ENCODE measurements at places on chromosomes 3 and 15.

DNA sequence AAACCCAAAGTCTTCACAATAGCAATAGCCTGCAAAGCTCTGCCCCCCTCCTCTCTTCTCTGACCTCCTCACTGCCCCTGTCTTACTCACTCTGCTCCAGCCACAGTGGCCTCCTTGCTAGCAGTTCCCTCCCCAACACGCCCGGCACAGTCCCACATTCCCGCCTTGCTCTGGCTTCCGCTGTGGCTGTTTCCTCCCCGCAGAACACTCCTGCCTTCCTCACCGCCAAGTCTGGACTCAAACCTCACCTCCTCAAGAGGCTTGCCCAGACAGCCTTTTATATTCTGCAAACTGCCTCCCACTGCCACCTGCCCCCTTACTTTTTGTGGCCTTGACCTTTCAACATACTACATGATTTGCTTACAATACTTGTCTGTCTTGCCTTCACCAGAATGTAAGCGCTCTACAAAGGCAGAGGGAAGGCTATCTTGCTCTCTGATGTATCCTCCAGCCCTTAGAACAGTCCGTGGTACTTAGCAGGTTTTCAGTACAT lies 406 bp upstream of the MPI start:
- no peak for DNase-seq

GRCh38 chr3:1723726-1724125 lies 374.9 kb upstream of the CNTN4 start:
- no peak for DNase-seq

- DNase-seq: no peak
Observed at GRCh38 chr15:62653122-62653521, 389.4 kb upstream of the TPM1 start.

DNA sequence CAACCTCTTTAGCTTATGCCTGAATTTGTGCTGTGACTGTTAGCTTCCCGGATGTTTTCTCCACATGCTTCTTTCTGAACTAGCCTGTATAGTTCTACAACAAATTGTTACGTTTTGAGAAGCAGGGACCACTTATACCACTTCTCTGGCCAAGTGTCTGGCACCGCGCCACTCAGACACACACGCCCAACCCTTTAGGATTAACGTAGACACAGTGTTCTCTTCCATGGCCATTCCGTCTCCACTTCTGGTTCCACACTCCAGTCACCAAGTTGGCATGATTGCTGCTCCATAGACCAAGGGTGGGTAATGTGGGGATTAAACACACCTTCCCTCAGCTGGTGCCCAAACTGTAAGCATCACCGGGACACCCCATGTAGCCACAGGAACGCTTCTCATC lies 755 bp upstream of the TMEM108 start:
- DNase-seq: no peak

DNA sequence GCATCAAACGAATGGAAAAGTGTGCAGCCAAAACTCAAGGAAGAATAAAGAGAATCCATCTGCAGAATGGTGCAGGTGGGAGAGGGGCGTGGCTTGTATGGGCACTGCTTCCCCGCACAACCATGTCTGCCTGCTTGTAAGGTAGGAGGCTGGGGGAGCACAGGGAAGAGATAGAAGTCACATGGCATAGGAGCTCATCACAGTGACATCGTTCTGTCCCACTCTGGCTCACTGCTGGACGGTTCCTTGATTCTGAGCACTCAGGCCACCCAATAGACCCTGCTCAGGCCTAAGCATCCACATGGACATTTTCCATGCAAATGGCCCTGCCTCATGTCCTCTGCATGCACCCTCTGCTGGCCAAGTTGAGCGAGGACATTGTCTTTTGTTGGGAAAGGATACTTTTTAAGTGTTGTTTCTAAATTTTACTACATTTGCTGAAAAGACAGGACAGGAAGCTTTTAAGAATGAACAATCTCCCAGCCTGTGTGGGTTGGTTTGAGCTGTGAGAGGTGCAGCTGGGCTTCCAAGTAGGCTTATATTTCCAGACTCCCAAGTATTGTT lies 3.1 kb downstream of the MYLK start:
- peak; percentile 8 for DNase-seq

DNA sequence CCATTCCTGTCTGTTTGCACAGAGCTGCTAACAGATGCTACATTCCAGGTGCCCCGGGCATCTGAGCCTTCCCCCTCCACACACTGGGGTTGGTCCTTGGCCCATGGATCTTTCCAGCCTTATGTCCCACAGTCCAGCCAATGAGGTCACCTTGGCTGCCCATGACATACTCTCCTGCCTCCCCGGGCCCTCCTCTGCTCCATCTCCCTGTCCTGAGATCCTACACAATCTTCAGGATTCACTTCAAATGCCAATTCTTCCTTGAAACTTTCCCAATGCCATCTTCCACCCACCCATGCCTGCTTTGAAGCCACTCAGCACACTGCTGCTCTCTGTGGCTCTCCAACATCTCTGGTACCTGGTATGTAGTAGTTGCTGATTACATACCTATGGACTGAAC lies 4.3 kb downstream of the CHRNA3 start:
- no peak for DNase-seq

- no peak for DNase-seq
Observed at GRCh38 chr3:61425356-61425755, 136.0 kb upstream of the PTPRG start.

DNA sequence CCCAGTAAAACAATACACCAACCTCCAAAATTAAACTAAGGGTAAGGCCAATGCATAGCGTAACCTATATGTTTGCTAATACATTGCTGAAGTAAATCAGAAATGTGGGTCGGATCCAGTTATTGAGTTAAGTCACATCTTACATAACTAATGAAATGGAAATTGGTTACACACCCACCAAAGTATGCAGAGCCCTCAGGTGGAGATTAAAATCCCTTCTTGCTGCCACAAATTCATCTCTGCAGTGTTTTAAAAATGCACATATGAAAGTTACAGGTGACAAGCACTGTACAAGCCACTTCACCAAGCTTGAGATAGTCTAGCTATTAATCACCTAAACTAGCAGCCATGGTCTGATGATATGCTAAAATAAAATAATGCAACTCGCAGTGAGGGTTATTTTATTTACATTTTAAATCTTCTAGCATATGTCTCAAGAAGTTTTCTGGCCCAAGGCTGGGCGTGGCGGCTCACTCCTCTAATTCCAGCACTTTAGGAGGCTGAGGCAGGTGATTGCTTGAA lies 130.6 kb downstream of the AQP9 start:
- no peak for DNase-seq

GRCh38 chr15:62141643-62142588 lies 23.2 kb downstream of the C2CD4B start:
- no peak for DNase-seq

DNA sequence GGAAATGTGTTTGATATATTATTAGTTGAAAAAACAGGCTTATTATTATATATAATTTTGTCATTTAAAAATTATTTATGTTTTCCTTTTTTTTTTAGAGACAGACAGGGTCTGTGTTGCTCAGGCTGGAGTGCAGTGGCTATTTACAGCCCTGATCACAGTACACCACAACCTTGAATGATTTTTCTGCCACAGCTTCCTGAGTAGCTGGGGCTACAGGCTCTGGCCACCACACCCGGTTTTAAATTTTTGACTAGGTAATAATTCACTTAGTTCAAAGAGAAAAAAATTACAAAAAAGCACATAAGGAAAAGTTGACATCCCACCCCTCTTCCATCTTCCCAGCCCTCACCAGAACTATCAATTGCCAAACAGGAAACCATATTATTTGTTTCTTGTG lies 4.7 kb upstream of the CEMIP start:
- DNase-seq: no peak

All from AG09319 (cell line).